Activated CD4-positive, alpha-beta T cell treated with anti-CD3 and anti-CD28 coated beads, Interleukin-2, amount 50 U/mL, for 24 hours (primary cell): ENCODE measurements at places on chromosomes 13 and 19.
A peak's percentile ranks its signal among the peaks of the same experiment; 100 is the strongest.

GRCh38 chr19:32202244-32202643 lies 143.2 kb upstream of the ZNF507 start:
- no peak for DNase-seq

DNA sequence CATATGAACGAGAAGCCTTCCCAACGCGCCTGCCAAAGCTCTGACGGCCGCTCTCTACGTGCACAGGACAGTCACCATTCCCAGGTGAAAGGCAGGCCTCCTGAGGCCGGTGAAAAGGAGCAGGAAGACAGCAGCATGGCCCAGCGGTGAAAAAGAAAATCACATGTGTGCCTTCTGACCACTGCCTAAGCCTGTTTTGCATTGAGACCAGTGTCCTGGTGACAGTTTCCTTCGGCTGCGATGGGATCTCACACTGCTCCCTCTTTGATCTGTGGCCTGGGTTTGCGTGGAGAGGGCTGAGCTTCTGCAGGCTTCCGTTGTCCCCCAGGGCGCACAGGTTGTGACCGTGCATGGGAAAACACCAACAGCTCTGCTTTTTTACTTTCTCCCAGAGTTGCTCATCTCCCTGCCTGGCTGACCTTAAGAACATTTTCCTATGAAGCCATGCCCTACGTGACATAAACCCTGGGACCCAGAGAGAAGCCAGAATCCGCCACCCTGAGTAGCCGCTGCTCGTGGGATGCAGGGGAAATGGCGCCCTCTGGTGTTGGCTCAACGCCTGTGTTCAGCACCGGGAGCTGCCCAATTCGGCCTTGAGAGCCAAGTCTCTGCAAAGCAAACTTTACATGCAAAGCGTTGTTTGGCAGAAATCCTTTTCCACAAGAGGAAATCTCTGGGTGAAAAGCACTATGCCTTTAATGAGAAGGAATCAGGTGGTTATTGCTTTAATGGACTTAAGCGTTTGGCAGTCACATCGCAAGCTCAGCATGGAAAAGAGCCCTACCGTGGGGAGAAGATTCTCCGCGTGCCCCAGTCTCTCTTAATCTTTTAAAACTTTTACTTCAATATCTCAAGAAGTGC lies 112.2 kb upstream of the GPR12 start:
- peak; percentile 11 for DNase-seq

- DNase-seq, result no peak
These were observed 521.5 kb upstream of the SPRY2 start for GRCh38 chr13:80862456-80862855.

- DNase-seq, result no peak
These were observed 160.1 kb downstream of the KDM4B start for GRCh38 chr19:5128936-5129389.

GRCh38 chr19:7926021-7926726 lies at the start of gene CTXN1:
Gene CTXN1, minus strand, starts transcription at chr19:7926135. Its CDS starts 597 bp downstream, at chr19:7925538.
- peak; percentile 62 for DNase-seq

- no peak for DNase-seq
These were observed 52.0 kb downstream of the COL4A1 start for GRCh38 chr13:110254751-110255553.

DNA sequence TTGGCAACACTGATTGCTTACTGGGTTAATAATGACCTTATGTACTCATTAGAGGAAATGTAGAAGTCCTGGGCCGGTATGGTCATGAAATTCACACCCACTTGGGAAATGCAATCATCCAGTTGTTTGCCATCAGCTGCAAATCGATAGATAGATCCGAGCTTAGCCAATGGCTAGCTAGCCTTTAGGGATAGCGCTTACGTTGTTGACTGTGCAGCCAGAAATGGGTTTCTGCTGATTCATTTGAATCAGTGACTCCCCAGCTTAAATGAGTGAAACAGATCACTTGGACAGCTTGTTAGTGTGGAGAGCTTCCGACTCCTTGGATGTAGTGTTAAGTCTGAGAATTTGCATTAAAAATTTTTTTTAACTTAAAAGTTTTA lies 11.8 kb downstream of the IL17D start:
- DNase-seq, result no peak

DNA sequence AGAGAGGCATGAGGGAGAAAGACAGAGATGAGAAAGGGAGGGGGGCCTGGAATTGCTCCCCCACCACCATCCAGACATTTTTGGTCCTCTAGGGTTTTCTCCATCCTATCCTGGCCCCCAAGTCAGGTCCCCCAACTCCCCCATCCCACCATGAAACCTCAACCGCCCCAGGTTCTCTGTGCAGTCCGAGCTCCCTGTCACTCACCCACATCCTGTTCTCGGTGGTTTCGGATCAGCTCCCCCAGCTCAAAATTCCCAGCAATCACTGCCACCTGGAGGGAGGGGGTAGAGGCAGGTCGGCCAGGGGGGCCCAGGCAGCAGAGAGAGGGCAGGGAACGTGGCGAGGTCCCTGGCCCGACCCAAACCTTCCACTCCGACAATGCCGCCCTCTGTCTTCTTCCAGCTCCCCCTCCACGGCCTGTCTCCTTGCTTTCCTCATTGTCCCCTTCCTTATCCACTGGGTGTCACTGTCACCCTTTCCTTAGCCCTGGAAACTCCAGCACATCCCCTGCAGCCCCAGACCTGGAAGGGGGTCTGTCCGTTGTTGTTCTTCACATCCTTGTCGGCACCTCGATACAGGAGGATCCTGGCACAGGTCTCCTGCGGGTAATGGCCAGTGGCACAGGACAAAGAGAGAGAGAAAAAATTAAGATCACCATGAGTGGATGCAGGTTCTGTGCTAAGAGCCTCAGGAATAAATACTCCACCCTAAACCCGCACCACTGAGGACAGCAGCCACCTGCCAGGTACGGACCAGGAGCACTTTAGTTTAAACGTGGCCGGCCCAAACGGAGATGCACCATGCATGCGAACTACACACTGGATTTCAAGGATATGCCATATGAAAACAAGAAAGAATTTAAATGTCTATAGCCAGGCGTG lies 15.4 kb downstream of the SHANK1 start:
- no peak for DNase-seq

DNA sequence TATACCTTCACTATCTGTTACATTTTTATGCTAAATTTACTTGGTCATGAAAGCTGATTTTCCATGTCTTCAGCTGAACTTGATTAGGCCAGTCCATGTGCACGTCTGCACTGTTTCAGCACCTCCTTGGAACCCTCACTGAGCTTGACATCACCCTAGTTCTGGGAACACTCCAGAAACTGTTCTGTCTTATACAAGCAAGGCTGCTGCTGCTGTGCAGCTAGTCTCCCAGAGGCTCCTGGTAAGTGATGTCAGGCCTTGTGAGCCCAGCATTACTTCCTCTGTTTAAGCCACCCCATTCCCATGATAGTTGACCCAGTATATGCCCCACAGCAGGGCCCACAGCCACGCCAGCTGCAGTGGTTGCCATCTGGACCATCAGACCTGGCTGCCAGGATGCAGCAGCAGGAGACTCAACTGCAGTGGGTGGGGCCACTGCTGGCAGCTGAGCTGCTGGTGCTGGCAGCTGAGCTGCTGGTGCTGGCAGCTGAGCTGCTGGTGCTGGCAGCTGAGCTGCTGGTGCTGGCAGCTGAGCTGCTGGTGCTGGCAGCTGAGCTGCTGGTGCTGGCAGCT lies 90.5 kb upstream of the AKAP11 start:
- DNase-seq, result no peak

DNA sequence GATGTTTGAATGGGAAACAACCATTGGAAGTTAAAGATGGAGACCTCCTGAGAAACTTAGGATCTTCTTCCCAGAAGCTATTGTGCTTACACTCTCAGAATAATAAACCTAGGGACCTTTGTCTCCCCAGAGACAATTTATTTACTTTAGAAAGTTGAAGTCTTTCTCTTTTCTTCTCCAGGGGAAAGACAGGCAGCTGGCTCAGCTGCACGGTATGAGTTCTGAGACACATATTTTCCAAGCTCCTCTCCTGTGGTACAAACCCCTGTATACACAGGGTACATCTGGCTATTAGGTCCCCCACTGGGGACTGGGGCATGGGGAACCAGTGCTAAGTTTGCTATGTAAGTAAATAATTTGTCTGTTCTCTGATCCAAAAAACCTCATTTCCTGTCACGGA lies 67.5 kb upstream of the POSTN start:
- no peak for DNase-seq

- peak; percentile 70 for DNase-seq
These were observed 412.6 kb downstream of the KCTD12 start for GRCh38 chr13:76473552-76474134.

DNA sequence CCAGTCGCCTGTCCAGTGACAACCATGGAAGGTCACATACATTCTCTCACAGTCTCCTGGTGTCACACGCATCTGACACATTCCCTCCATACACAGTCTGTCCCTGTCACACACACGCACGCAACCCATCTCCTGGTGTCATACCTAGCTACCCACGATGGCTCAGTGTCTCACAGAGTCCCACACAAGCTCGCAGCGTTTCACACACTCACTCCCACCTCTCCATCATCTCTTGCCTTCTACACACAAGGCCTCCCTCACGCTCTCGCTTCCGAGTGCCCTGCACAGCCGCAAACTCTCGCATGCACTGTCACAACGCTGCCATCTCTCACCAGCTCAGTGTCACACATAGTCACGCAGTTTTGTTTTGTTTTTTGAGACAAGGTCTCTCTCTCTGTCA lies 1.2 kb upstream of the GNG8 start:
- DNase-seq, result no peak

- DNase-seq, result no peak
These were observed 25.7 kb downstream of the CHAMP1 start for GRCh38 chr13:114339857-114340534.
